ENCODE measurements at places on chromosomes 5 and 9.

- H3K27ac ChIP-seq: no peak overlapping the region
- no peaks in the 10 kb centered on the region for H3K4me1 ChIP-seq
- no peaks in the 10 kb centered on the region for H3K27me3 ChIP-seq
- H3K4me3 ChIP-seq: no peak overlapping the region
- no peak for DNase-seq
Measured at GRCh38 chr5:168468836-168469235, 17.4 kb upstream of the RARS1 start.

- peak overlapping the region; percentile 70 for H3K27ac ChIP-seq
- peaks cover 30% of the 10 kb centered on the region for H3K4me1 ChIP-seq
- no peaks in the 10 kb centered on the region for H3K27me3 ChIP-seq
- no peaks in the 10 kb centered on the region for H3K36me3 ChIP-seq
Measured at GRCh38 chr9:20043035-20043434, 254.2 kb upstream of the SLC24A2 start.

GRCh38 chr5:120678279-120678678 is 214.2 kb downstream of the PRR16 start:
- no peak overlapping the region for H3K27ac ChIP-seq
- H3K36me3 ChIP-seq: no peaks in the 10 kb centered on the region
- H3K4me1 ChIP-seq: no peaks in the 10 kb centered on the region
- no peak overlapping the region for H3K4me3 ChIP-seq

- peaks cover 23% of the 10 kb centered on the region for H3K36me3 ChIP-seq
- DNase-seq: peak; percentile 87
- H3K27ac ChIP-seq: peak overlapping the region; percentile 65
- H3K4me1 ChIP-seq: peaks cover 71% of the 10 kb centered on the region
- H3K27me3 ChIP-seq: no peaks in the 10 kb centered on the region
Measured at GRCh38 chr5:154197801-154198491, 7.4 kb downstream of the GALNT10 start.

DNA sequence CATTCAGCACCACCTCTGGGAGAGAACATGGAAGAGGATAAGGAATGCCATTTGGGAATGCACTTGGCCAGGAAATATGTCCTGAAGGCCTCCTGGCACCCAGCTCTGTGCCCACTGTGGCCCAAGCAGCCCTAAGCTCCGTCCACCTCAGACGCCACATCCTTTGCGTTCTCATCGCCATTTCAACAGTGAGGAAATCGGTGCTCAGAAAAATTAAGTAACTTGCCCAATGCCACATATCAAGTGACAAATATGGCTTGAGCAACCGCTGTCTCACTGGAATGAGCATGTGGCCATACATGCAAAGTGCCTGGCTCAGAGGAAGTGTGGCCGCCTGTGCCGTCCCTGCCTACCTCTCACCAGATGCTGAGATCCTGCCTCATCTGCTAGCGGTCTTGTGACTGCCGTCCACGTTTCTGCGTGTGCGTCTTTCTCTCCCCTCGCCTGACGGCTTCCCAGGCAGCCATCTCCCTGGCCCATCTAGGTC is 984 bp upstream of the DOK3 start:
- peaks cover 37% of the 10 kb centered on the region for H3K36me3 ChIP-seq
- no peak for DNase-seq
- H3K4me1 ChIP-seq: peaks cover 11% of the 10 kb centered on the region
- H3K4me3 ChIP-seq: no peak overlapping the region
- no peak overlapping the region for H3K27ac ChIP-seq

- no peaks in the 10 kb centered on the region for H3K36me3 ChIP-seq
- H3K4me1 ChIP-seq: peaks cover 7% of the 10 kb centered on the region
- peak within 1 kb of the TSS; percentile 74 for H3K4me3 ChIP-seq
- H3K27me3 ChIP-seq: no peaks in the 10 kb centered on the region
- H3K27ac ChIP-seq: no peak within 1 kb of the TSS
- DNase-seq: peak; percentile 63
Measured at GRCh38 chr5:37248970-37249814, at the start of gene CPLANE1. CPLANE1 (minus strand) TSS chr5:37249376; CDS start chr5:37247698, 1,678 bp downstream.

DNA sequence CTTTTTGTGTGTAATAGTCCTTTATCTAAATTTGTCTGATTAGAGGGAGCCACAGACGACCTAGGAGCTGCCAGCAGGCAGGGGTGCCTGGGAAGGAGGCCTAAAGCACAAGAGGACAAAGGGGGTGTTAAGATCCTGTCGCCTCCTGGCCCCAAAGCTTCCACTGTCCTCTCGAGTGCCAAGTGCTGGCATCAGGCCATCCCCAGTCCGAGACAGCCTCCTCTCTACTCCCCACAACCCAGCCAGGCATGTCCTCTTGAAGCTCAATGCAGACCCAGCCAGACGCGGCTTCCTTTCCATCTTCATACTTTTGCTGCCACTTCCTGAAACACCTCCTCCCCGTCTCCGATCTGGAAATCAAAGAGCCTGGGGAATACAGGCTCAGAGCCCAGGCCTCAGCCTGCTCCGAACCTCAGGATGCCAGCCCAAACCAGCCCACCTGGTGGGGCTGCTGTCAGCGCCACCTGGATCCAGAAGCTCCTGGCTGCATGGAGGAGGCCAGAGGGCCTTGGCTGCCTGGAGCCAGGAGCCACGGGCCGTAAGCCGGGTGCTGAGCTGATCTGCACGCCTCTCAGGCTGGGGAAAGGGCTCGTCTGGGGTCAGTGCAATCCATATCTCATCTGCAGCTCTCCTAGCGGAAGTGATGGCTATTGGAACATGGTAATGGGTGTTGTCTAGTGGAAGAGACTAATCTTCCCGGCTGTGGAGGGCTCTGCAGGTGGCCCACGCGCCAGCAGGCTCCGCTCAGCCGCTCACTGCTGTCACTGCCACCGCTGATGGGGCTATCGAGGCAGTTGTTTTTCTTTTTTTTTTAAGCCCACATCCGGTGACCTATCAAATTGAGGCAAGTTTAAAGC is 60.2 kb upstream of the FUBP3 start:
- no peaks in the 10 kb centered on the region for H3K36me3 ChIP-seq
- H3K27ac ChIP-seq: no peak overlapping the region
- H3K4me3 ChIP-seq: no peak overlapping the region
- H3K4me1 ChIP-seq: no peaks in the 10 kb centered on the region
- no peak for DNase-seq

DNA sequence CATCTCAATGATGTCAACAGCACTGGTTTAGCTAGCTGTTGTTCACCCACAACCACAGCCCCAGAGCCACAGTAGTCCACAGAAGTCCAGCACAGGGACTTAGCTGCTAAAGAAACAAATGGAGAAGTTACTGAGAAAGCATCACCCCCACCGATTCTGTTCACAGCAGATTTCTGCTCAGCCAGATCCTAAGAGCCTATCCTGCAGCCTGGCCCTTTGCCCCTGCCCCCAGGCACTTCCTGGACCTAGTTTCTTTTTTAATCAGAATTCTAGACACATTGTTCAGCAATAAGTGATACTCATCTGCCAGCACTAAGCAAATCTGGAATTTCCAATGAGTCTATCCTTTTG is 7.4 kb downstream of the B4GALT1 start:
- H3K36me3 ChIP-seq: peaks cover 10% of the 10 kb centered on the region
- peak; percentile 85 for DNase-seq
- H3K4me1 ChIP-seq: peaks cover 94% of the 10 kb centered on the region

DNA sequence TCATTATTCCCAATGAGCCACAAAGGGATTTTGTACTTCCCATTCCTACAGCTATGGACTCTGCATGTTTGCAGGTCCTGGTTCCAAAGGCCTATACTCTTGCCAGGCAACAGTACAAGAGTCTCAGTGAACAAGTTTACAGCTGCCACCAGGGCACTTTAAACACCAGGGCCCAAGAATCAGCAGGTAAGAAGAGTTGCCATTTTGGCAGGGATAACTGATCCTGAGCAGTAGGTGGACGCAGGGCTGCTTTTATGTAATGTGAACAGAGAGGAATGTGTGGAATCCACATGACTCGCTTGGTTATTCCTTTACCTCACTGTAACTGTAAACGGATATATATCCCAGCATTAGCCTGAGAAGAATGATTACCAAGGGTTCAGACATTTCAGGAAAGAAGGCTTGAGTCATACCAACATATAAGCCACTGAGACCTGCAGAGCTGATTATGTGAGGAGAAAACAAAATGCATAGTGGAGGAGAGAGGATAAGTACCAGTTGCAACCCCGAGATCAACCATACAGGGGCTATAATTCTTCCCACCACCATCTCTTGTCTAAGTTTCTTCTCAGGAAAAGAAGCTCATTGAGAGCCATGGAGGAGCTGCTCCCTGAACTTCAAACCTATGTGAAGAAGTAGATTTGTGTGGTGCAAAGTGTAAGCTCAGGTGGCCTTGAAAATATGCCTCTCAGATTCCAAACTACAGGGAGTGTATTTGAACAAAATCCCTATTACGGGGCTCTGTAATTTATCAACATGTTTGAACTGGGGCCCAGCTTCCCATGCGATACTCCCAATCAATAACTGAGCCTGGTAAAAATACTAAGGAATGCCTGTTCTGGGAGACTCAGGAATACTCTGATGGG is 24.6 kb downstream of the RAPGEF6 start:
- H3K36me3 ChIP-seq: peaks cover 4% of the 10 kb centered on the region
- H3K4me1 ChIP-seq: peaks cover 47% of the 10 kb centered on the region
- no peak overlapping the region for H3K27ac ChIP-seq
- no peak for DNase-seq
- H3K4me3 ChIP-seq: no peak overlapping the region

DNA sequence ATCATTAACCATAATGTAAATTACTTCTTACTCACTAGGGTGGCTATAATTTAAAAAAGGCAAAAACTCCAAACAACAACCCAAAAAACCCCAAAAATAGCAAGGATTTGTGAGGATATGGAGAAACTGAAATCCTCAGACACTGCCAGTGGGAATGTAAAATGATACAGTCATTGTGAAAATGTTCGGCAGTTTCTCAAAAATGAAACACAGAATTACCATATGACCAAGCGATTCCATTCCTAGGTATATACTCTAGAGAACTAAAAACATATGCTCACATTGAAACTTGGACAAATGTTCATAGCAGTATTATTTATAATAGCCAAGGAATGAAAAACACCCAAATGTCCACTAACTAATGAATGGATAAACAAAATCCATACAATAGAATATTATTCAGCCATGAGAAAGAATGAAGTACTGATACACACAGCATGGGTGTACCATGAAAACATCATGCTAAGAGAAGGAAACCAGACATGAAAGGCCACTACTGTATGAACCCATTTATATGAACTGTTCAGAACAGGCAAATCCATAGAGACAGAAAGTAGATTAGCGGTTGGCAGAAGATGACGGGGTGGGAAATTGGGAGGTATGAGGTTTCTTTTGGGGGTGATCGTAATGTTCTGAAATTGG is 119.1 kb downstream of the MAPKAP1 start:
- no peak overlapping the region for H3K4me3 ChIP-seq

GRCh38 chr5:132830436-132831094 is at the start of gene SHROOM1:
SHROOM1 (minus strand) TSS chr5:132830647; CDS start chr5:132826140, 4,507 bp downstream.
- peak within 1 kb of the TSS; percentile 83 for H3K4me3 ChIP-seq
- DNase-seq: peak; percentile 50
- H3K27ac ChIP-seq: no peak within 1 kb of the TSS
- H3K4me1 ChIP-seq: no peaks in the 10 kb centered on the region
- H3K27me3 ChIP-seq: peaks cover 37% of the 10 kb centered on the region
- H3K36me3 ChIP-seq: no peaks in the 10 kb centered on the region

DNA sequence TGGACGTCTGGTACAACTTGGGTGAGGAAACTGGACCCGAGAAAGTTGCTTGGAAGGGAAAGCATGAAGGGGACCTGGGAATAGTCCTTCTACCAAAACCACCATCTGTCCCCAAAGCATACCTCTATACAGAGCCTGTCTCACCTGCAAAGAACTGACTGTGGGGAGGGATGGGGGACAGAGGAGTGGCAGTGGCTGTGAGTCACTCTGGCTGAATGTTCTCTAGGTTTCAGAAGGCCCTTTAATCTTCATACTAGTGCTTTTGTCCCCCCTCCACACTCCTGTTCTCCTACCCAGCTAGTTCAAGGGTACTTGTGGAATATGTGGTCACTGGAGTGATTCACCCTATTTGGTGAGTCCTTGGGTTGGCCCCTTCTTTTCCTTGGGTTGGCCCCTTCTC is 109.3 kb upstream of the RUSC2 start:
- no peak overlapping the region for H3K27ac ChIP-seq
- H3K27me3 ChIP-seq: no peaks in the 10 kb centered on the region
- no peak overlapping the region for H3K4me3 ChIP-seq
- no peaks in the 10 kb centered on the region for H3K4me1 ChIP-seq
- no peak for DNase-seq
- no peaks in the 10 kb centered on the region for H3K36me3 ChIP-seq

- H3K4me3 ChIP-seq: no peak overlapping the region
- peaks cover 5% of the 10 kb centered on the region for H3K27me3 ChIP-seq
- H3K4me1 ChIP-seq: no peaks in the 10 kb centered on the region
- H3K27ac ChIP-seq: no peak overlapping the region
- no peak for DNase-seq
Measured at GRCh38 chr5:73545403-73545779, 20.0 kb downstream of the ANKRA2 start.

DNA sequence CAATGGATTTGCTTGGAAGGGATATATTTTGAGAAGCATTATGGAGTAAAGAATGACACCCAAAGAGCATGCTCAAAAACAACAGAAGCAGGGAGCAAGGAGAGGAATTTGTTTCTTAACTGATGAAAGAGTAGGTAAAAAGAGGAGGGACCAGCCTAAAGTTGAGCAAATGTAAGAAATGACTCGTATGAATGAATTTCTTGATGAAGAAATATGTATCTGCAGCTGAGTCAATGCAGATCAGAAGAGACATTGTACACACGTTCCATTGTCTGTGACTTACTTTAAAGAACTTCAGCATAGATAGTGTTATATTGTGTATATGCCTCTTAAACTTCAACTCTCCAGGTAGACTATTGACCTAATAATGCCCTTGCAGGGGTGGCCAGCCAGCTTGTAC is 112.7 kb upstream of the NREP start:
- no peaks in the 10 kb centered on the region for H3K4me1 ChIP-seq
- no peak for DNase-seq
- H3K36me3 ChIP-seq: no peaks in the 10 kb centered on the region
- H3K4me3 ChIP-seq: no peak overlapping the region
- no peak overlapping the region for H3K27ac ChIP-seq
- H3K27me3 ChIP-seq: no peaks in the 10 kb centered on the region

GRCh38 chr5:147180751-147181150 is 54.1 kb upstream of the STK32A start:
- no peak for DNase-seq
- no peaks in the 10 kb centered on the region for H3K4me1 ChIP-seq
- H3K4me3 ChIP-seq: no peak overlapping the region
- H3K36me3 ChIP-seq: no peaks in the 10 kb centered on the region
- no peaks in the 10 kb centered on the region for H3K27me3 ChIP-seq

- H3K27ac ChIP-seq: no peak overlapping the region
- no peaks in the 10 kb centered on the region for H3K4me1 ChIP-seq
- H3K36me3 ChIP-seq: no peaks in the 10 kb centered on the region
- H3K4me3 ChIP-seq: no peak overlapping the region
- no peak for DNase-seq
Measured at GRCh38 chr9:25891527-25891926, 213.3 kb upstream of the TUSC1 start.

- no peak for DNase-seq
- no peak overlapping the region for H3K4me3 ChIP-seq
- no peaks in the 10 kb centered on the region for H3K27me3 ChIP-seq
- no peaks in the 10 kb centered on the region for H3K4me1 ChIP-seq
Measured at GRCh38 chr5:169165052-169165451, 135.9 kb downstream of the SLIT3 start.

Measured in activated CD4-positive, alpha-beta memory T cell treated with anti-CD3 and anti-CD28 coated beads for 36 hours (primary cell).